Stimulated activated CD4-positive, alpha-beta T cell treated with anti-CD3 and anti-CD28 coated beads, Interleukin-12 subunit alpha, Interleukin-12 subunit beta, amount 100 ng/mL, for 4 hours (primary cell): ENCODE measurements at places on chromosomes 7 and 10.
A peak's percentile ranks its signal among the peaks of the same experiment; 100 is the strongest.

GRCh38 chr10:29585488-29585976, 49.2 kb downstream of the SVIL start:
- no peak for DNase-seq

- no peak for DNase-seq
Measured at GRCh38 chr10:97328646-97329453, 5.7 kb downstream of the FRAT2 start.

DNA sequence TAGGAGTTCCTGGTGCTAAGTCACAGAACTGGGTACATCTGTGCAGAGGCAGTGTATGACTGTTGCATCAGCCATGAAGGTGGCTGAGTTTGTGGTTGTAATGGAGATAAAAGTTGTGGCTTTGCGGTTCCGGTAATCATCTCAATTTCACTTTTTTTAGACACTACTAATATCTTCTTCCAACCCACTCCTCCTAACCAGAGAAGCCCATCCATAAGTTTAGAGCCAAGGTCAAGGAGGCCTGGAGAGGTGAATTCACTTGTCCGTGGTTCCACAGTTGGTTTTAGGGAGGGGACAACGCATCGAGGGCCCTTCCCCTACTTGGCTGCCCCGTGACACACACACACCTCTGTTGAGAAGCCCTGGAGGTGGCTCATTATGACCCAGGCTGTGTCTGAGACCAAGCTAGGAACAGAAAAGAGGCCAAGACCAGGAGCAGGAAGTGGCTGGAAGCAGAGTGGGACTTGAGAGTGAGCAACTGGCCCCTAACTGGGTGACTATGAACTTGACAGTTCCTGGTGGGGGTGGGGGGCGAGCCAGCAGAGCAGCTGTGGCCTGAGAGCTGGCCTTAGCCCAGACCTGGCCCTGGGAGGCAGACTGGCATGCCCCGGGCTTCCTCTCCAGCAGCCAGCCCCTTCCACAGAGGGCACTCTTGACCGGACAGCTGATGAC, 66.8 kb upstream of the COL13A1 start:
- DNase-seq: no peak

GRCh38 chr10:110109511-110109910, 97.9 kb upstream of the MXI1 start:
- no peak for DNase-seq

DNA sequence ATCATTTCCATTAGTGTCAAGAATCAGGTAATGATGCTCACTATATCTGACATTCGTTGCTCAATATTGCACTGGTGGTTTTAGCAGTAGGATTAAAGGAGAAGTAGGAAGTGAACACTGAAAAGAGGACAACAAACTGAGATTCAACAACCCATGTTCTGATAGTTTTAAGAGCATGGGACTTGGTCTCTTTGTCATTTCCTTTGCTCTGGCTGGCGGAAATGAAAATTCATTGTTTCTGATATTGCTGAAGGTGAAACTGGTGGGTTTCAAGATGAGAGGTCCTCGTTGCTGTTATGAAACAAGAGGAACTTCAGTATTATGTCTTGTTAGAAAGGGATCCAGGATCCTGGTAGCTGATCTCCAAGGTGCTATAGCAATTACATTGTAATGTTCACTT, 129.0 kb downstream of the DNAH11 start:
- DNase-seq: no peak

GRCh38 chr7:74612015-74612829, 45.3 kb upstream of the GTF2I start:
- DNase-seq: no peak

GRCh38 chr7:2354939-2355704, 495 bp downstream of the EIF3B start:
- peak; percentile 29 for DNase-seq

- DNase-seq: peak; percentile 26
Measured at GRCh38 chr7:44580945-44581878, 819 bp downstream of the TMED4 start.

GRCh38 chr10:1573981-1574380, 163.3 kb downstream of the ADARB2 start:
- DNase-seq: no peak

DNA sequence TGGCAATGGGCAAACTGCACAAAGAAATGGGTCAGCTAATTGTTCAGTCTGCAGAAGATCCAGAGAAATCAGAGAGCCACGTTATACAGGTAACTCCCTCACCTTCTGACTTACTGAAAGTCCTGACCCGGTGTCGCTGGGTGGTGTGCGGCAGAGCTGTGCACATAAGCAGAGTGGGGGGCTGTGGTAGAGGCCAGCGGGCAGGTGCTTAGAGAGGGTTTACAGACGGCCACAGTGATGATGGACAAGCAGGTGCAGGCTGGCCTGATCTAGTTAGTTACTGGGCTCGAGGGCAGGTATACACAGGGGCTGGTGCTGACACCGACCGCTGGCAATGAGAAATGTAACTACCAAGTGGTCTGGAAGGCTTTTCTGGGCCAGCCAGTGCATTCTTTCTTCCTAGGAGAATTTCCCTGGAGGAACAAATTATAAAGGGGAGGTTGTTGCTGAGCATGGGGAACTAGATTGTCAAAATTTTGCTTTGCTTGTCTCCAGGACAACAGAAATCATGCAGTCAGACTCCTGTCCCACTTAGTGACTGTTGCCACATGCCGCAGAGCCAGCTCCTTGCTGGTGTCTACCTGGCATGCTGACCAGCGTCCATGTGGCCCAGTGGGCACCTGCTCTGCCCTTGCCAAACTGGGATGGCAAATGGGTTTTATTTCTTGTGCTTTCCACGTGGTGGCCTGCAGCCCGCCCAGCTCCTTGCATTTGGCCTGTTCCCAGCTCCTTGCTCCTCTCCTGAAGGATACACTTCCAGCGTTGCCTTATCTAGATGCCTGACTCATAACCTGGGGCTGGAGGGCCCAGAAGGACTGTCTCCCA, 28.8 kb downstream of the DENND10 start:
- DNase-seq: no peak

DNA sequence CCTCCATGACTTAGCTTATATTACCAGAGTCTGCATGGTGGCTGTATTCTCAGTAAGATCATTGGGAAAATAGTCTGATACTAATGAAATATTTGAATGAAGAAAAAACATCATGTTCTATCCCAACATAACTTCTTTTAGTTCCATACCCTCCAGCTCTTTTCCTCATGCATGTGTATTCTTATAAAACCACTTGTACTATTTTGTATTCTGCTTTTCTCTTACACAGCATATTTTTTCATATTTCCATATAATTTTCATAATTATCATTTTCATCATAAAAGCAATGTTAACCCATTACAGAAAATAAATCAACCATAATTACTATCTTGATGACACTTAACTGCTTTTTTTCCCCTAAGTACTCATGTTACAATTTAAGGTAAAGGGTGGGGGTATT, 371.2 kb upstream of the LRGUK start:
- no peak for DNase-seq

- no peak for DNase-seq
Measured at GRCh38 chr10:14532473-14533251, 201.9 kb upstream of the FRMD4A start.

DNA sequence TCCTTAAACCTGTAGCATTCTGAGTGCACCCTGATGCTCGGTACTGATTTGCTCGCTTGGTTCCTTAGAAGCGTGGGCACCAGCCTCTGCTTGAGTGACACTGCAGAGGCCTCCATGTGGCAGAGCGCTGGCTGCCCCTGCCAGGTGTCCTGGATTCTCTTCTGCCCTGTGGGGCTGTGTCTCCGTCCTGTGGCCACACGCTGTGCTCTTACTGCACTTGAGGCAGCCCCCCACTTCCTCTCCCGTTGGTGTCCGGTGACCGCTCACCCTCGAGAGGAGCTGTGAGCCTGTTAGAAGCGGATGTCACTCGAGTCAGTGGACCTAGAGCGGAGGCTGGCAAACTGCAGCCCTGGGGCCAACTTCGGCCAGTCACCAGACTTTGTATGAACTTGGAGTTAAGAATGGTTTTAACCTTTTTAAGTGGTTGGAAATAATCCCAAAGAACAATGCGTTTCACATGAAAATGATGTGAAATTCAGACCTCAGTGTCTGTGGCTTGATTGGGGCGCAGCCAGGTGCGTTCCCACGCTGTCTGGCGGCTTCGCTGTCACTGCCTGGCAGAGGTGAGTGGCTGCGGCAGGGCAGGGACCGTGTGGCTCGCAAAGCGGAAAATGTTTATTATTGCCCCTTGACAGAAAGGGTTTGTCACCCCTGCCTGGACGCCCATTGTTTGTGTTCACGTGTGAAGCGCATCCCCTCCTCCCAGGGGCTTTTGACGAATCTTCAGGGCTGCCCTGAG, 114.6 kb downstream of the CYTH3 start:
- DNase-seq: no peak

DNA sequence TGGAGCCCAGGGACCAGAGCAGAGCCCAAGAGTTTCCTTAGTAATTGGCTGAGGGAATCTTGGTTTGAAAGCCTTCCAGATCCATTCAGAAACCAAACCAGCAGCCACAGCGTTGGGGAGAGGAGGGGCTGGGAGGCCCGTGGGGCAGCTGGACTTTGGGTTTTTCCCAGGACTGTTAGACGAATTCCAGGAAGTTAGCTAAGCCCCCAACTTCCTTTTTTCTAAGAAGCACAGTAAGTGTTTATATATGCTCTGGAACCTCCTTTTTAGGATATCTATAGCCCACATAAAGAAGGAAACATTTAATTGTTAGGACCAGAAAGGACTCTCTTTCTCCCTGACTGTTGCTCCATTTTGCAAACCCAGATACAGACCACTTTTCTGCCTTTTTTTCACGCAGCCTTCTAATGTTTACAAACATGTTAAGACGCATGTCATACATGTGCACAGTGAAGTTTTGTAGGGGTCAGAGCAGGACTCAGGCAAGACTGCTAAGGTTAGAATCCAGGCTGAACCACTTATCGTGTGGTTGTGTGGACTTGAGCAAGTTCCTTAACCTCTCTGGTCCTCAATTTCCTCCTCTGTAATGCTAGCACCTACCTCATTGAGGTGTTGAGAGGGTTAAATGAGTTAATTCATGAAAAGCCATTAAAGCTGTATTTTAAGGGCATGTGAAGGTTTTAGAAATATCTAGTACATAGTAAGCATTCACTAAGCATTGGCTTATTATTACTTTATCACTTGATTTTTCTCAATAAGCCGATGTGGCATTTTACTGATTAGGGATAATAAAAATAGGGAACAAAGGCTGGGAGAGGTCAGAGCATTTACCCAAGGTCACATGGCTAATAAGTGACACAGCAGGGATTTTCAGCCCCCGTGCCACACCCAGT, 42.4 kb downstream of the TBATA start:
- DNase-seq: no peak

- no peak for DNase-seq
Measured at GRCh38 chr10:5484205-5484604, 15.2 kb downstream of the CALML5 start.

DNA sequence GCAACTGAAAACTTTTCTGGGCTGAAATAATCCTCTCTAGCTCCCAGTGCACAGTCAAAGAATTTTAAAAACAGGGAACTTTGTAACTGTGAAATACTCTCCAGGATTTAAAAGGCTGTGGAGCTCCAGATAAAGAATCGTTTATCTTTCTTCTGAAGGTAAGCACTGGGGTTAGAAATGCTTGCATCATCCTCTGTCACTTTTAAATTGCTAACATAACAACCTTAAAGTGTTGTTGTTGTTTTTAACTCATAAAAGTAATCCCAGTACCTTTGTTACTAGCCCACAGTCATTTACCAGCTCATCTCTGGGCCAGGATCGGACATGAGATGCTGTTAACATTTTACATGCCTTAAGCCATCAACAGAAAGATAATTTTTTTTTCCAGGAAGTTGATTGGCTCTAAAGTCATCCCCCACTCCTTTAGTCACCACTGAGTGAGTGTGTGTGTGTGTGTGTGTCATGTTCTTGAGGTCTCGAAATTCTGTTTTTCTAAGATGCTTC, at the start of gene SLC39A12:
Gene SLC39A12 (plus strand): TSS at position 51 of the 504 bp plus-strand sequence. CDS start 1,359 bp downstream, outside the sequence.
- no peak for DNase-seq

DNA sequence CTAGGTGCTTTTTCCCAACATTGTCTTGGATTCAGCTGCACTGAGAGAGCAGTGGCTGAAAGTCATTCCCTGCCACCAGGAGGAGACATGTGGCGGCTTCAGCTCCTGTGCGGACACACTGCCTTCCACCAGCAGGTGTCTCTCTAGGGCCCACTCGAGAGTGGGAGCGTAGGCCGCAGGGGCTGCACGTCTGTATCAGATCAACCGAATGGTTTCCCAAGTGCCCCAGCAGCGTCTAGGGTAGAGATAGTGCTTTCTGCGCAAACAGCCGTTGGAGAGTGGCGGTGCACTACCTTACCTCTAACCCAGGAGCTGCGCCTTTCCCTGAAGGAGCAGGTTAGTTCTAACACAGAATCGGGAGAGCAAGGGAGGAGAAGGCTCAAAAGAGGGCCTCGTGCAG, 31.7 kb downstream of the PAPOLB start:
- DNase-seq: peak; percentile 52

DNA sequence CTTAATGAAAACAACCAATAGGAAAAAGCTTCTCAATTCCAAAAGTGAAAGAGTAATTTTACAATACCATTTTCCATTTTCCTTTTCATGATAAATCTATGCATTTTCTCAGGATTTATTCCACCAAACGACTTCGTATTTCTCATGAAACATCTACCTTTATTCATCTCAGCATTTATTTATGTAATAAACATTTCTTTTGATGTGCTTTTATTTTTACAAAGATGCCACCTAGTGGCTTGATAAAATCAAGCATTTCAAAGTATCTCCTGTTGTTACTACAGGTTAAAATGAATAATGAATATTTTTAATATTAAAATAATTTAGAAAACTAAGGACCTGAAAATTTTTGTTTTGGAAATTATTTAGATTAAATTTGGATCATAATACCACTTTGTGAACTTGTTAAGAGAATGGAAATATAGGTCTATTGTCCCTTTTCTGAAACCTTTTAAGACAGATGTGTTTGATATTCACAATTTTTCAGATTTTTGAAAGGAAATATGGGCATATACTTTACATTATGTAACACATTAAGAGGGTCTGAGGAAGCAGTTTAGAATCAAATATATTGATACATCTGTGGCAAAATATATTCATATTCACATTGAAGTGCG, 2.7 kb upstream of the IQUB start:
- no peak for DNase-seq

DNA sequence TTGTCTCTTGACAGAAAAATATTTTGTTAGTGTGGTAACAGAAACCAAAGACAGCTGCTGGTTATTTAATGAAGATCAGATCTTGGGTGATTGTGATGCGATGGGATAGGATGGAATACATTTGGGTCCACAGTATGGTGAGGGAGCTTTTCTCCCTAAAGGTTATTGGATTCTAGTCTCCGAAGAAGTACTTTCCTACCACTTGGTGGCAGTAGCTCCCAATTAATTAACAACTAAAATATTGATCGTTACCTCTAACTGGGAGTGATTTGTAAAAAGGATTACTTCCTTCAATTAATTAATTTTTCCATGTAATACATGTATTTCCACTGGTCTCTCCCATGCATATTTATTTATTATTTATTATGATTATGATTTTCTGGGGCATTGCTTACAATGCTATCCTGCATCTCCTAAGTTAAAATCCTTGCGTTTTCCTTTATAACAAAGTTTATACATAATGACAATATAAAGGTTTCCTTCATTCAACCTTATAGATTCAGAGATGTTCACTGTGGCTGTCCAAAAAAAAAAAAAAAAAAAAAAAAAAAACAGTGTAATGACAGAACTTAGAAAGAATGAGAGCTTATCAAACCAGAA, 25.6 kb downstream of the TMEM196 start:
- DNase-seq: no peak
